ENCODE measurements at places on chromosomes 7 and 10.

DNA sequence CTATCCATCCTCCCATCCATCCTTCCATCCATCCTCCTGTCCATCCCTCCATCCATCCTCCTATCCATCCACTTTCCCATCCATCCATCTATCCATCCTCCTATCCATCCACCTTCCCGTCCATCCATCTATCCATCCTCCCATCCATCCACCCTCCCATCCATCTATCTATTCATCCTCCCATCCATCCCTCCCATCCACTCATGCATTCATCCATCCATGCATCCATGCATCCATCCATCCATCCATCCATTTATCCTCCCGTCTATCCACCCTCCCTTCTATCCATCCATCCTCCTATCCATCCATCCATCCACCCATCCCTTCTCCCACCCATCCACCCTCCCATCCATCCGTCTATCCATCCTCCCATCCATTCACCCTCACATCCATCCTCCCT is 25.2 kb upstream of the PSMG3 start:
- DNase-seq, result no peak

- no peak for DNase-seq
Observed at GRCh38 chr10:99513061-99513460, 19.7 kb upstream of the NKX2-3 start.

DNA sequence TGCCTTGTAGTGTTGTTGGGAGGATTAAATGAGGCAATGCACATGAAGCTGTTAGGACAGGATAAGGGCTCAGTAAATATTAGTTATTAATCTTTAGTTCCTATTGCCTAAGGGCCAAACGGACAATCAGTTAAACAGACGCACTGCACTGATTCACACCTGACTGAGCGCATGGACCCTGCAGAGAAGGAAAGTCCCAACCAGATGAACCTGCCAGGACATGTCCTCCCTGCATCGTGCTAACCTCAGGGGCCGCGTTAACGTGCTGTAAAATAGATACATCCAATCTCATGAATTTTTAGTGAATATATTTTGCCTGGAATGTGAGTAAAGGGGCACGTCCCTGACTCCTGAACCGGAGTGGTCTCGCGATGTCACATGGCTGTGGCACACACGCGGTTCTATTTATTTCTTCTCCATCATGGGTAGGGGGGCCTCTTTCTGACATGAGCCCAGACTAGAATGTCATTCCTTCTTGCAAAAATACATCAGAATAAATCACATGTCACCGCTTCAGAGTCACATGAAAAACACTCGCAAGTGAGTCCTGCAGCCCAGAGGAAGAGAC is 12.3 kb downstream of the ADARB2 start:
- DNase-seq, result no peak

GRCh38 chr10:119290301-119291048 is 83.1 kb downstream of the GRK5 start:
- DNase-seq, result no peak

DNA sequence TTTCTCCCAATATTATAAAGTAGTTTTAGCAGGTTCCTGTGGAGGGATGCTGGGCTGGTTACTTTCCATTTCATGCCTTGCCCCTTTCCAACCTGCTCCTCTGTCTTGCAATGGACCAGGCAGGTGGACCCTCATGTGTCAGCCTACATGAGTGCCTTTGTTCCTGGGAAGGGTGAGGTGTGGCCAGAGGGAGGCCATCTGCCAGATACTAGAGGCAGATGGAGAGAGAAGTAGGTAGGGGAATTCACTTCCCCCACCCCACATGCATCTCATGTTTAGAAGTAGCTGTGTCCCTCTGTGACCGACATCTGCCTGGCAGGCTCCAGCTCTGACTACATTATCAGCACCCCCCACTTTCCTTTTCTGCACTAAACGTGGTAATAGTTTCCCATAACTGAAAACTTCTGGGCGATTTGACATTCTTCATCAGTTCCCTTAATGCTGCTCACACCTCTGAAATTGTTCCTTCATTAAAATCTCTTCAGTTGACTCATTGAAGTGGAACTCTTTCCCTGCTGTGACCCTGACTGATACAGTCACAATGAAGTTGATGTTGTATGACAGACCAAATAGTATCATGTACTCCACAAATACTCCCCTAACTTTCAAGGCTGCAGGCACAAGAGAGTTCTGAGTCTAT is 396.3 kb upstream of the FZD8 start:
- DNase-seq, result no peak

GRCh38 chr10:75617485-75618155 is 186.2 kb downstream of the LRMDA start:
- no peak for DNase-seq

GRCh38 chr7:88347090-88347489 is 40.4 kb upstream of the STEAP4 start:
- no peak for DNase-seq

Data from stimulated activated CD8-positive, alpha-beta memory T cell treated with anti-CD3 and anti-CD28 coated beads, Interleukin-15, amount 100 ng/mL, for 24 hours (primary cell).